AG04449 (cell line): ENCODE measurements at places on chromosomes 11 and 22.

- peak; percentile 40 for DNase-seq
These were observed 172.9 kb upstream of the DDI1 start for GRCh38 chr11:103863497-103863896.

DNA sequence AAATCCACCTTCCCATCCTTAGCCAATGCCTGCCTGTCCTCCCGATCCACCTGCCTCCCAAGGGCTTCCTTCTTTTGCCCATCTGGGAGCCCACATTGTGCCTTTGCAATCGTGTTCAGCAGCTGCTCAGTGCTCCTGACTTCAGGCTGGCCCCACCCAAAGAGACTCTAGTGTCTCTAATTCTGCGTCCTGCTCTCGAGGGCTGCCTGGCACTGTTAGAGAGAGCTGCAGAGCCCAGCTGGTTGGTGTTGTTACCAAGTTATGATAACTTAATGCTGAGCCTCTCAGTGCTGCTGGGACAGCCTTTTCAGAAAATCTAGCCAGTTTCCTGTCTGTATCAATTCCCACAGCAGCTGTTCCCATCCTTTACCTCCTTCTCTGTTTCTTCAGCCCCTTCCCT is 69.1 kb downstream of the MICAL2 start:
- no peak for DNase-seq

DNA sequence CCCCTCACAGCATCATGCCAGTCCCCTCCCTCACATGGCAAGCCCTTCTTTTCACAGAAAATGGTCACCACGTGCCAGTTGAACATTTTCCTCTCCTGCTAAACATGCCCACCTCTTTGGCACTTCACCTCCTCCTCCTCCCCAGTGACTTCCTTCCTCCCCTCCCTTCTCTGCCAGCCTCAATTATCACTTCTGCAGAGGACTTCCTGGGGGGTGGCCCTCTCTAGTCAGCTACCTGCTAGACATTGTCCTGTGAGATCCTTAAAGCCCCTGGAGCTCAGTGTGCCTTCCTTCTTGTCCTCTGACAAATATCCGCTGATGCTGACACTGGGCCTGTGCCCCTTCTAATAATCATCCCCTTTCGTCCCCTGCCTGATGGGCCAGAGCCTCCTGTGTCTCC is 43.2 kb upstream of the E2F8 start:
- no peak for DNase-seq

DNA sequence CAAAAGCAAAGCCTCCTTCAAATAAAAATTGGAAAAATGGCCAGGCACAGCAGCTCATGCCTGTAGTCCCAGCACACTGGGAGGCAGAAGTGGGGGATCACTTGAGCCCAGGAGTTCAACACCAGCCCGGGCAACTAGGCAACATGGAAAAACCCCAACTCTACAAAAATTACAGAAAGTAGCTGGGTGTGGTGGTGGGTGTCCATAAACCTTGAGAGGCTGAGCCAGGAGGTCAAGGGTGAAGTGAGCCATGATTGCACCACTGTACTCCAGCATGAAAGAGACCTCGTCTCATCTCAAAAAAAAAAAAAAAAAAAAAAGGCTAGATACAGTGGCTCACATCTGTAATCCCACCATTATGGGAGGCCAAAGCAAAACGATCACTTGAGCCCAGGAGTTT is 22.3 kb downstream of the DDX6 start:
- no peak for DNase-seq

DNA sequence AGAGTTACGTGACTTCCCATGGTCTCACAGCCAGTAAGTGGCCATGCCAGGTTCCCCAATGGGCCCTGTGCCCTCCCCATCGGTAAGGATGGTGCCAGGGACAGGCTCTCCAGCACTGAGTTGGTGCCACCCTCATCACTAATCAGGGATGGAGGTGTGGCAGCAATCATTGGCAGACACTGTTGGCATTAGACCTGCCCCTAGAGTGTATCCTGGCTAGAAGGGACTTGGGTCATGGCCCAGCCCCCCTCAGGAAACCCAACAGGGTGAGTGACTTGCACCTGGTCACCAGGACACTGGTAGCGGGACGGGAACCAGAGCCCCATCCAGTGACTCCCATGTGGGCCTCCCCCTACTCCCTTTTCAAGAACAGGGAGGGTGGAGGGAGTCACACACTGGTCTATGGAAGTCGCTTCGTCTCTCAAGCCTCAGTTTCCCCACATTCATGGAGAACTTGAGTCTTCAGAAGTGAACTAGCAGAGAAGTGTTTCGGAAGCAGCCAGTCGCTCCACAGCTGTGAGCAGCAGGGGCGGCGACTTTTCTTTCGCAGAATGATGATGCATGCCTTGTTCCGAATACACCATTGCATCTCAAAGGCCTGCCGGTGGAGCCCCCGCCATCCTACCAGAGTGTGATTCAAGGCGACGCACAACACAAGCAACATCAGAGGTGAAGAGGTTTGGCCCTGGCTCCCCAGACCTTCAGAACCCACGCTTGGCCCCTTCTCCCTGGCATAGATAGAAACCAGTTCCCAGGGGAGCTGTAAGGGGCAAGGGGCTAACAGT is 12.9 kb downstream of the MS4A10 start:
- no peak for DNase-seq

GRCh38 chr11:19816817-19817216 is 104.2 kb downstream of the NAV2 start:
- no peak for DNase-seq

GRCh38 chr11:2298795-2299761 is 2.6 kb downstream of the C11orf21 start:
- no peak for DNase-seq

DNA sequence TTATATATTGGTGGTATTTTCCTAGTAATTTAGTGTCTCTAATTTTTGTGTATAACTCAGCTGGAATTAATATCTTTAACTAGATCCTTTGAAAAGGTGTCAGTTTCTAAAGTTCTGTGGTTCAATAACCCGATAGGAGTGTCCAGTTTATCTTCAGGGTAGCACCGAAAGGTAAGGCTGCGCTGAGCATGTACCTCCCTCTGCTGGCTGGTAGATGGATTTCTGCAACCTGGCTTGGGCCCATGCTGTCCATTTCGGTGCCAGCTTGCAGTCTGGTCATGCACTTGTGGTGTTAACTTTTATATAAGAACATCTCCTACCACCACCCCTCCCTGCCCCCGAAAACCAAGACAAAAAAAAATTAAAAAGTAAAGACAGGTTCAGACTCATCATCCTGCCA is 24.7 kb downstream of the EXT2 start:
- no peak for DNase-seq

- no peak for DNase-seq
These were observed 113.8 kb downstream of the ATXN10 start for GRCh38 chr22:45785458-45785857.

- no peak for DNase-seq
These were observed 11.6 kb upstream of the FGF19 start for GRCh38 chr11:69715446-69715845.

DNA sequence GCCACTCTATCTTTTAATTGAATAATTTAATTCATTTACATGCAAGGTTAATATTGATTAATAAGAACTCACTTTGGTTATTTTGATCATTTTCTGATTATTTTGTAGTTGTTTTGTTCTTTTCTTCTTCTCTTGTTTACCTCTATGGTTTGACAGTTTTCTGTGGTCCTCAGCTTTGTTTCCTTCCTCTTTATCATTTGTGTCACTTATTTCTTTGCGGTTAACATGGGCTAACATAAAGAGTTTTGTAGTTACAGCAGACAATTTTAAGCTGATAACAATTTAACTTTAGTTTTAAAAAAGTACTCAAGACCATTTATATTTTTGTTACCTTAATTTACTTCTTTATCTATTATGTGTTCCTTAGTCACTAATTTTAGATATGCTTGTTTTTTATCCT is 1032.8 kb upstream of the RAG2 start:
- DNase-seq: no peak

- DNase-seq: no peak
These were observed 911.9 kb downstream of the METTL15 start for GRCh38 chr11:29019960-29020683.

DNA sequence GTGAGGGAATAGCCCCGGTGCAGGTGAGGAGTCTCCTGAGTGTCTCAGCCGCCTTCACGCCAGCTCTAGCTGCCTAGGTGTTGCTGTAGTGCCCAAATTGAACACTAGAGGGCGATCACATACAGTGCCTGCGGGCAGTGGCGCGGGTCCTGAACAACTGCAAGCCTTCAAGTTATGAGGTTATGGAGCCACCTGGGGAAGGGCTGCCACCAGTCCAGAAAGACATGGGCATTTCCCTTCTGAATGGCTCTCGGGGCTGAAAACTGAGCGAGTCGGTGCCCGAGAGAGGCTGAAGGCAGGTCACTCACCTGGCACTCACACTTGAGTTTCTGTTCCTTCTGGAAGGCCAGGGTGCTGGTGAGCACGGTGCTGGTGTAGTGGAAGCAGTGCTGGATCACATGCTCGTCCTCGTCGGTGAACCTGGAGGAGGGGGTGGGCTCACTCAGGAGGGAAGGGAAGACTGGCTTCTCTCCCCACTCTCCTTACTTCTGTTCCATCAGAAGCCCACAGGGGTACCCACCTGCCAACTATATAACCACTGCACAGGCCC is 88.4 kb downstream of the PDE2A start:
- no peak for DNase-seq

GRCh38 chr22:39661842-39662685 is 91.5 kb downstream of the CACNA1I start:
- DNase-seq: no peak

GRCh38 chr11:22392561-22392960 is 54.4 kb downstream of the SLC17A6 start:
- DNase-seq: no peak

- DNase-seq: no peak
These were observed 1.0 kb downstream of the SSTR3 start for GRCh38 chr22:37211075-37211865.

- no peak for DNase-seq
These were observed 663 bp downstream of the MRGPRG start for GRCh38 chr11:3217818-3218482.
